ENCODE measurements at places on chromosomes 11 and 22.

GRCh38 chr22:22479999-22480532, 28.5 kb downstream of the ZNF280B start:
- no peak for DNase-seq

- no peak for DNase-seq
These were observed 1.7 kb downstream of the AMOTL1 start for GRCh38 chr11:94769880-94770279.

GRCh38 chr11:102223859-102224258, 93.4 kb upstream of the BIRC3 start:
- DNase-seq: no peak

- peak; percentile 22 for DNase-seq
These were observed 16.1 kb upstream of the RELT start for GRCh38 chr11:73359930-73360742.

- DNase-seq: no peak
These were observed 39.6 kb downstream of the LIF start for GRCh38 chr22:30206944-30207343.

DNA sequence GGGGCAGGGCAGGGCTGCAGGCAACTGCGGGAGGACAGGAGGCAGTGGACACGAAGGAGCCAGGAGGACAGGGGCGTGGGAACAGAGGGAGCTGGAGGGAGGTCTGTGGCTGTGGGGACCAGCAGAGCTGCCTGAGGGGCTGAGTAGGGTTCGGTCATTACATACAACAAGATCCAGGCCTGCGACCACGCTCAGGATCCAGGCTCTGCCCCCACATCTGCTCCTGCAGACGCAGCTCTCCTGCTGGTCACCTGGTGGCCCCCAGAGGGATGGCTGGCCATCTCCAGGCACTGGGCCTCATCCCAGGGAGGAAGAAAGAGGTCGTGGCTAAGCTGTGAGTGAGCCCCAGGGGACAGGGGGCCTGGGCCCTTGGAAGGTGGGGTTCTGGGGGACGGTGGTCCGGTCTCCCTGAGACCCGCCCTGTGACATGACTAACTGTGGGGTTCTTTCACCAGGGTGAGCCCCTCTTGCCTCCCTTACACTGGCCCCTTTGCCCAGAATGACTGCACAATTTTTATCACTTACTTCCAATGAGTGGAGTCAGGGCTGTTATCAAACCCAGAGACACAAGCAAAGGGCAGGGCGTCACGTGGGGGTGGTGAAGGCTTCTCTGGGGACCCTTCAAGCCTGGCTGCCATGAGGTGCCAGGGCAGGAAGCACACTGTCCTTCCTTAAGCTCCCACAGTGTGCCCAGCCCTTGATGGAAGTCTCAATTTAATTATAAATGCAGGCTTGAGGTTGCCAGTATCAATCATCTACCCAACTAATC, 6.7 kb upstream of the APOBEC3A start:
- no peak for DNase-seq

DNA sequence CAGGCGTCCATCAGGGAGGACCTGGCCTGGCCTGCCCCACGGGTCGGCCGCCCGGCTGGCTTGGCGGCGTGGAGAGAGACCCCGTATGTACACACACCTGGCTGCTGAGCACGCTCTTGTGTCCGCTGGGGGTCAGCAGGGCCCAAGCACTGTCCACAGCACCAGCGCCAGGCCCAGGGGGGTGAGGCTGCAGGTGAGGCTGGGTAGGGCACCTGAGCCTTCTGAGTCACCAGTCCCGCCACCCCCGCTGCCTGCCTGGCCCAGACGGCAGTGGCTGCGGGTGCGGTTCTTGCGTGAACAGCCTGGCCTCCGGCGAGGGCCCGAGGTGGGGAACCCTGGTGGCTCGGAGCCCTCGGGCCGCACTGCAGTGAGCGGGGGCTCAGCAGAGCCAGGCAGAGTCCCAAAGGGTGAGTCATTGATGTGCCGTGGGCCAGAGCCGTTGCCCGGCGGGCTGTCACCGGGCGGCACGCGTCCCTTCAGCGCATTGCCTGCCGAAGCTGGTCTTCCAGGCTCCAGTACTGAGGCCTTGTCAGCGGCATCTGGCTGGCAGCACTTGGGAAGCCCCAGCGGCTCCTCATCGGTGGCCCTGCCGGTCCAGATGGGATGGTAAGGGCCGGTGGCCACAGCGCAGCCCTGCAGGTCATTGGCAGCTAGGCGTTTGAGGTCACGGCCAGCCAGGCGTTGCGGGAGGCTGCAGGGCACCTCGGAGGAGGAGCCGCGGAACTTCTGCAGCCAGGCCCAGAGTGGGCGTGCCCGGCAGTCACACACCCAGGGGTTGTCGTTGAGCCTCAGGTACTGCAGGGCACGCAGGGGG, 26.3 kb downstream of the RTN4R start:
- no peak for DNase-seq

- DNase-seq: no peak
These were observed 111.3 kb downstream of the PLEKHA7 start for GRCh38 chr11:16902781-16903378.

DNA sequence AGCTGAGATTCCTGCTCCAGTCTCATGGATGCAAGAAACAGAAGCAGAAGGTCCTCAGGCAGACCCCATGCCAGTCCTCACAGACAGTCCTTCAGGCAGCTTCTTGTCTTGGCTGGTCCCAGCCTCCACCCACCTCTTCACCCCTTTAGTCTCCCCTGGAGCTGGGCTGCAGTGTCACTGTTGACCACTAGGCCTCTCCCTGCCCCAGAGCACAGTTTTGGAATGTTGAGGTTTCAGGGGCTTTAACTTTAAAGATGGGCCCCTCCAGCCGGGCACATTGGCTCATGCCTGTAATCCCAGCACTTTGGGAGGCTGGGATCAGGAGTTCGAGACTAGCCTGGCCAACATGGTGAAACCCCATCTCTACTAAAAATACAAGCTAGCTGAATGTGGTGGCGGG, 39.5 kb upstream of the GCAT start:
- no peak for DNase-seq
